ENCODE measurements at places on chromosomes 7 and 10.
A peak's percentile ranks its signal among the peaks of the same experiment; 100 is the strongest.

- DNase-seq, result peak; percentile 97
Observed at GRCh38 chr10:123743441-123744223, 77.5 kb downstream of the GPR26 start.

GRCh38 chr7:87204933-87205332, 14.6 kb downstream of the TMEM243 start:
- no peak for DNase-seq

DNA sequence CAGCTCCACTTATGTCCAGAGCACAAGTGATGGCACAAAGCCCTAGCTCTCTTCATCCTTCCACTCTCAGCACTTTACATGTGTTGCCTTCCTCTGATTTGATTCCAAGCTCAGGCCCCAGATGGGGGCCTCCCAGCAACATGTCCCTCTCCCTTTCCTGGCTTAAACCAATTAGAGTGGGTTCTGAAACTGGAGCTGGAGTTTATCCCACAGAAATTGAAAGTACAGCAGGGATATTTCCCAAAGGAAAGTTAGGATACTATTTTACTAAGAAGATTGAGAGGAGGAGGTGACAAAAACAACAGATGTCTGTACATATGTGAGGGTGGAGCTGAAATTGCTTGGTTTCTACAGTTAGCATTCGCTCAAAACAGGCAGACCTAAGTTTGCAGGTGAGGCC, 724.6 kb downstream of the AUTS2 start:
- no peak for DNase-seq

DNA sequence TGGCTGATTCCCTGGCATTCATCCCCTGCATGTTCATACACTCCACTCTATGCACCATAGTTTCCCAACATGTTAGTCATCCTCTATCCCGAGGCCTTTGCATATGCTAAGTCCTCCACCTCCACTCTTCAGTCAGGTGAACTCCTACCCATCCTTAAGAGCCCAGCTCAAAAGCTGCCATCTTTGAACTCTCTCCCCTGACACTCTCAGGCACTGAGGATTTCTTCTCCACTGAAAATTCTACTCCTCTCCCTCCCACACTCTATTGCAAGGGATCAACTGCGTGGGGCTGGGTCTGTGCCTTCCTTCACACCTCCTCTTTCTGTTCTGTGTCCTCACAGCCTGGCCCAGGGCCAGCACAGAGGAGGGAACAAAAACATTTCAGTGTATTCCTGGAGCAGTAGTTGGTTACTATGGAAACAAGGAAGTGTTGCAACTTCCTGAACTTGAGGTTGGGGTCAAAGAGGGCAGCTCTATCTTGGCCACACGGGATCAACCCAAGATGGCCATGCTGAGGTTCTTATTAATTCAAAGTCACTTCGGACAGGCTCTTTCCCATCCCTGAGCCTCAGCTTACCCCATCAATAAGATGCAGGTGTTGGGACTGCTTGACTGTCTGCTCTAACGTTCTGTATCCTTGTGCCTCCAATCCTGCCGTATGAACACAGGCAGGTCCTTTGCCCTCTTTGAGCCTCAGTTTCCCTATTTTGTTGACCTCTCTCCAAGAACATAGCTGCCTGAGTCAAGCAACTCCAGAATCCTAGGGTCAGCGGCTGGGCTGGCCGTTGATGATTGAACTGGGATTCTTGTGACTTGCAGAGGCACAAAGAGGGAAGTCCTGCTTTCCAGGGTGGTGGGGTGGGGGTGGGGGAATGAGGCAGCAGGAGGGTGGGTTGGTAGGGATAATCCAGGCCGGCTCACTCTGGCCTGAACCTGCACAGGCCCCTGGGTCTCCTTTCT, 15.5 kb downstream of the ZMIZ1 start:
- DNase-seq, result no peak

DNA sequence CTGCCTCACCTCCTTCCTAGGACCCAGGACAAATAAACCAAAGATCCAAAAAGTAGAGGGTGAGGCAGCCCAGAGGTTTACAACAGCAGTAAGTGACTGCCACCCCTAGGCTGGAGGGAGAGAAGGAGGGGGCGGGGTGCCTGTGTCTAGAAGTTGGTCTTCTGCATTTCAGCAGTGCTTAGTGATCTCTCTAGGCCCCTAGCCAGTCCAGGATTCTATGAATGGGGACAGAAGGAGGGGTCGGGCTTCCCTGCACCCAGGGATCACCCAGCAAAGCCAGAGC, 62.8 kb upstream of the KDM7A start:
- no peak for DNase-seq

DNA sequence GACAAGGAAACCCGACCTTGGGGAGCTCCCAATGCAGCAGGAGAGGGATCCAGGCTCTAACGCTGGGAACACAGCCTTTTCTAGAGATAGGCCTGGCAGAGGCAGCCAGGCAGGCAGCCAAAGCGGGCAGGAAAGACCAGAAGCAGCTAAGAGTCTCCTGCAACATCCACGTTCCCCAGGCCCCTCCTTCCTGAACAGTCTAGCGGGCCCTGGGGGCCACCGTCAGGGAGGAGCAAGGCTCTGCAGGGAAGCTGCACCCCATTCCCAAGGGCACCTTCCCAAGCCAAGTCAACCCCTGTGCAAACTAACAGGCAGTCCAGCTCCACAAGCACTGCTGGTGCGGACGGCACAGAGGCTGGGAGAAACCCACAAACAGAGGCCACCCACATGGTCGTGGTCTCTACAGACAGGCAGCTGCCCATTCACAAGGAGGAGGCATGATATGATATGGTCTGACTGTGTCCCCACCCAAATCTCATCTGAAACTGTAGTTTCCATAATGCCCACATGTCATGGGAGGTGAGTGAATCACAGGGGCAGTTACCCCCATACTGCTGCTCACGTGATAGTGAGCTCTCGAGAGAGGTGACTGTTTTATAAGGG, 115.7 kb downstream of the MAD1L1 start:
- no peak for DNase-seq

- no peak for DNase-seq
Observed at GRCh38 chr7:158804335-158804734, 25.0 kb downstream of the ESYT2 start.

DNA sequence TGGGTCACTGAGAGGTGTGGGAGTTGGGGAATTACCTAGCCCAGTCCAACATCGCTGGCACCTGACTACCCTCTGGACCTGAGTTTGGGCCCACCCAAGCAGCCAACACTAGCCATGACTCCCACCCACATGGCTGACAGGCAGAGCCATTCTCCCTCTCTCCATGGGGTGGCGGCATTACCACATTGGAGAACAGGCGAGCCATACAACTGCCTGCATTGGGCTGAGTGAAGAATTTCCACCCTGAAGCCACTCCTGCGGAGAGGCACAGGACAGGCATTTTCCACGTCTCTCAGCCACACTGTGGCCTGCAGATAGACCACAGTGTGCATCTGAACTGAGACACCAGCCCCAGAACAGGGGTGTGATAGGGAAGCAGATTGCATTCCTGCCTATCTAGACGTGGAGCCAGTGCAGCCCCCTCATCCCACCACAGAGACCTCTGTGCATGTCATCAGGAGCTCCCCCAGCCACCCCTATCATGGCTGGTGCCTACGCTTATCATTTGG, 58.2 kb upstream of the ANTXRL start:
- peak; percentile 79 for DNase-seq

DNA sequence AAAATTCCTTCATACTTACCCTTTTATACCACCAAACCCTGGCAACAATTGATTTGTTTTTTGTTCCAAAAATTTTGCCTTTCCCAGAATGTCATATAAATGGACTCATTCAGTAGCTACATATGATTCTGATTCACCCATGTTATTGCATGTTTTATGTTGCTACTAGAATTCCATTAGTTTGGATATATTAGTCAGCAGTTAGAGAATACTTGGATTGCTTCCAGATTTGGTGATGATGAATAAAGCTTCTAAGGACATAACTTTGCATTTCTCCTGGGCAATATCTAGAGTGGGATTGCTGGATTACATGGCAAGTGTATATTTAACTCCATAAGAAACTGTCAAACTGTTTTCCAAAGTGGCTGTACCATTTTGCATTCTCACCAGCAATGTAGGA, 806.9 kb downstream of the DNAJB9 start:
- no peak for DNase-seq

DNA sequence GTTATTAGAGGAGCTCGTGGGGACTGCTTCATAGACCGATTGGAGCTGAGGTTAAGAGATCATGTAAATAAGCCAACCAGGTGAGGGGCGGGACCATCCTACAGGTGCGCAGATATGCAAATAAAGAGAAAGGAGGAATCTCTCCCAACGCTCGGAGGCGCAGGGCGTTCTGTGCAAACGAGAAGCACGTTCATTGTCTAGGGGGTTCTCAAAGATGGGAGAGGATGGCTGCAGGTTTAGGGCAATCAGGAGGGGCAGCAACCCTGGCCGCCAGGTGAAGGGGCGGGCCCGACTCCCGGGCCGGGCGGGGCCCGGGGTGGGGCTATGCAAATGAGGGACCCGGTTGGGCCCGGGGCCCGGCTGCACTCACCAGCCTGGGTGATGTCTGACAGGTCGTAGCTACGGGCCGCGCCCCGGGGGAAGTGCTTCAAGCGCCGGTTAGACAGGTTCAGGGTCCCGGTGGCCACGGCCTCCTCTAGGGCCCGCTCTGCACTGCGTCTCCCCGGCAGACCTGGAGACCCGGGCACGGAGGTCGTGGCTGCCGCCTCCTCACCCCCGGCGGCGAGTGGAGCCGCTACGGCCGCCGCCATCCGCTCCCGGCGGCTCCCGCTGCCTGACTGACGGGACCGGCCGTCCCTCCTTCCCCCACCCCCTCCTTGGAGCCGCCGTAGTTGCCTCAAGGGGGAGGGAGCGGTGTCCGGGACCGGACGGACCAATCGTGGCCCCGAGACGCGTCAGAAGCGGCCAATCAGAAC, at the start of gene LRCH4:
Gene LRCH4 (minus strand): TSS at position 619 of the 755 bp plus-strand sequence. CDS start 29 bp downstream, at position 590.
- peak; percentile 77 for DNase-seq

GRCh38 chr7:109836016-109836415, 1254.9 kb upstream of the LRRN3 start:
- no peak for DNase-seq

- peak; percentile 5 for DNase-seq
Observed at GRCh38 chr10:129586898-129587443, 119.9 kb downstream of the MGMT start.

GRCh38 chr10:122325235-122325634, 49.3 kb upstream of the PLEKHA1 start:
- DNase-seq, result no peak

DNA sequence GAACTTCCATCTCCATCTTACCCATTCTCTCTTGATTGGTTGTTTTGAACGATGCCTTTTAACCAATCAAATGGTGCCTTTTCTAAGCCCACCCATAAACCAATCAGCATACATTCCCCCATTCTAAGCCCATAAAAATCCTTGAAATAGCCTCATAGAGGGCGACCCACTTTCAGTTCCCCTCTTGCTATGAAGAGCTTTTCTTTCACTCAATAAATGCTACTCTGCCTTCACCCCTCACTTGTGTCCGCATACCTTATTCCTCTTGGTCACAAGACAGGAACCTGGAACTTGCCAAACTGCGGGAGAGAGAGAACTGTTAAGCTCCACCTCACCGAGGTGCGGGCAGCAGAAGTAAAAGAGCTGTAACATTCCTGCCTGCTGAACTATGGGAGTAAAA, 1602.0 kb upstream of the LRRTM3 start:
- DNase-seq, result no peak

- peak; percentile 50 for DNase-seq
Observed at GRCh38 chr7:148303295-148304082, 287.1 kb upstream of the C7orf33 start.

GRCh38 chr7:26860361-26860760, 4.0 kb downstream of the SKAP2 start:
- no peak for DNase-seq

DNA sequence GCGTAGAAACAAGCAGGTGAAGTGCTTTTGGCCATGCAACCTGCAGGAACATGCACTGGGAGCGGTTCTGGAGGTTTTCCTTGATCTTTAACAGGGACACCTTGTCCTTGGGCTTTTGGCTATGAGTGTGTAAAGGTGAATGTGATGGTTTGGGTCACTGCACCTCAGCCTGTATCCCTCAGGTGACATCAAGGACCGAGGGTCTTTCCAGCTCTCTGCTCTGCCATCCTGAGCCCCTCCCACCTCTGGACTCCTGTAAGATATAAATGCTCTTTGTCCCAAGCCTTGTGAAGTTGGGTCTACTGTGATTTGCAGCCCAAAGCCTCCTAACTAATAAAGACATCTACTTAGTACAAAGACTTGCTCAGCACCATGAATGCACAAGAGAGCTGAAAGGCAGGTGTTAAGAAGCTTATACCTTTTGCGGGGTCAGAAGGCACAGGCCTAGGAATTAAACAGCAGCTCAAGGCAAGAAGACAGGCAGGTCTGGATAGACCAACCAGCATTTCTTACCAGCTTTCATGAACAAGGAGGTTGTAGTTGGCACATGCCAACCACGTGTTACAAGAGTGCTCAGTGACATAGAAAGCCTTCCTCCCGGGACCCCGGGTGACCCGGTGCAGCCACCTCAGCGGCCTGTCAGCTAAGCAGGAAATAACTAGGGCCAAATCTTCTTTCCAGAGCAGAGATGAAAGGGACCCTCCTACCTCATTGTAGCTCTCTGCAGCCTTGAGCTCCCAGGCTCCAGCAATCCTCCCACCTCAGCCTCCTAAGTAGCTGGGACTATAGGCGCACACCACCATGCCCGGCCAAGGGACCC, 89.9 kb downstream of the CARD11 start:
- no peak for DNase-seq

GRCh38 chr7:131836733-131837132, 280.3 kb upstream of the PODXL start:
- no peak for DNase-seq

GRCh38 chr10:95655571-95656290, 780 bp downstream of the ALDH18A1 start:
- DNase-seq, result peak; percentile 40

DNA sequence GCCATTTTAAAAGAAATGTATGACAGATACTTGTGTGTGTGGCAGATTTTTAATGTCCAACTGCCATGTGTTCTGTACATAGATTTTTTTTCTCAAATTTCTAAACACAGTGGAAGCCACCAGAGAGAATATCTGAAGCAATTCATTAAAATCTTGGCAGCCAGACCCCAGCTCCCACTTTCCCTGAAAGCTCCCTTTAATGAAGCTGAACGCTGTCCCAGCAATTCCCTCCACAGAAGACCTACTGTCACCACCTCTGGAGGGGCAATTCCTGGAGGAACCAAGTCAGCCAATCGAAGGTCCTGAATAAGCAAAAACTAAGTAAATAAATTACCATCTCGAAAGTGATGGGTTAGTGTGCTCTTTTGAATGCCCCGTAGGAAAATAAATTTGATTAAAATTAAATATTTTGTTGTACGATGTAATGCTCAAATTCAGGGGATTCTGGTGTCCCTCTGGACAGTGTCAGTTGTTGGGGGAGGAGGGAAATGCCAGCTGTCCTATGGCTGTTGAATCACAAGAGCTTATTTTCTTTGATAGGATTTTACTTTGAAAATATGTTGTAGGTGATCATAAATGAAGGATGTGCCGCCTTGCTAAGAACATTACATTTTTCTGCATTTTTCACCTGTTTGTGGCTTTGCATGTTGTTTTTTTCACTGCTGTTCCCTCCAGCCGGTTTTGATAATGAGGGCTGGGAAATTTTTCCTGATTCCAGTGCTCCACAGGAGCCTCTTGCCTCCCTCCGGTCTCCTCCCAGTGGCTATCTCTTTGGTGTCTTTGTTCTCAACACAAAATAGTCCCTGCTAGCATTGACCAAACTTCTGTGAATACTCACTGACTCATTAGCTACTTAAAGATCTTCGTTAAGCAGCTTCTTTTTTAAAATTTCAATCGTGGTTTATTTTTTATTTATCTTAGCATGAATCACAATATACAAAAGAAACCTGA, 9.2 kb upstream of the GSAP start:
- DNase-seq, result peak; percentile 37

GRCh38 chr7:33882950-33883670, 22.2 kb upstream of the BMPER start:
- DNase-seq, result no peak

Measured in trophoblast cell (in vitro differentiated cells and primary cell).